Activated CD4-positive, alpha-beta T cell treated with anti-CD3 and anti-CD28 coated beads for 1 hour (primary cell): ENCODE measurements at places on chromosomes 6 and 20.
A peak's percentile ranks its signal among the peaks of the same experiment; 100 is the strongest.

- no peak for DNase-seq
Observed at GRCh38 chr6:148370176-148370575, 27.5 kb downstream of the SASH1 start.

DNA sequence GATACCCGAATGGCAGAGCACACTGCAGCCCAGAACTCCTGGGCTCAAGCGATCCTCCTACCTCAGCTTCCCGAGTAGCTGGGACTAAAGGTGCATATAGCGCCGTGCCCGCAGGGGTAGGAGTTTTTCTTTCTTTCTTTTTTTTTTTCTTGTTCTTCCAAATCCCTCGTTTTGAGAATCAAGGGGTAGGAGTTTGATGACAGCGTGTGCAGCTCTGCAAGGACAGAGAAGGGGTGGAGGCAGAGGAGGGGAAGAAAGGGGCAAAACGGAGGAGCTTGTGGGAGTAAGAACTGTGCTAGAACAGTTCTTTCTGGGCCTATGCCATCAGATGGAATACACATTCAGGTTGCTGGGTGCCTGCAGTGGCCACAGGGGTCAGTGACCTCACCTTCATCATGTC is 15.3 kb downstream of the RRP36 start:
- no peak for DNase-seq

- DNase-seq, result no peak
Observed at GRCh38 chr6:112289038-112289566, 34.7 kb upstream of the LAMA4 start.

- DNase-seq, result no peak
Observed at GRCh38 chr20:4829514-4830215, 108.0 kb downstream of the PRND start.

DNA sequence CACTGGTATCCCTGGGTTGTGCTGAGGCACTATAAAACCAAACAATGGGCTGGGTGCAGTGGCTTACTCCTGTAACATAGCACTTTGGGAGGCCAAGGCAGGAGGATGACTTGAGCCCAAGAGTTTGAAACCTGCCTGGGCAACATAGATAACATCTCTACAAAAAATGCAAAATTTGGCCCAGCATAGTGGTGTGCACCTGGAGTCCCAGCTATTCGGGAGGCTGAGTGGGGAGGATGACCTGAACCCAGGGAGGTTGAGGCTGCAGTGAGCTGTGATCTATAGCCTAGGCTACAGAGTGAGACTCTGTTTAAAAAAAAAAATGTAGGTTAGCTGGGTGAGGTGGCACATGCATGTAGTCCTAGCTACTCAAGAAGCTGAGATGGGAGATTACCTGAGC is 7.7 kb upstream of the SLC4A11 start:
- DNase-seq, result no peak

DNA sequence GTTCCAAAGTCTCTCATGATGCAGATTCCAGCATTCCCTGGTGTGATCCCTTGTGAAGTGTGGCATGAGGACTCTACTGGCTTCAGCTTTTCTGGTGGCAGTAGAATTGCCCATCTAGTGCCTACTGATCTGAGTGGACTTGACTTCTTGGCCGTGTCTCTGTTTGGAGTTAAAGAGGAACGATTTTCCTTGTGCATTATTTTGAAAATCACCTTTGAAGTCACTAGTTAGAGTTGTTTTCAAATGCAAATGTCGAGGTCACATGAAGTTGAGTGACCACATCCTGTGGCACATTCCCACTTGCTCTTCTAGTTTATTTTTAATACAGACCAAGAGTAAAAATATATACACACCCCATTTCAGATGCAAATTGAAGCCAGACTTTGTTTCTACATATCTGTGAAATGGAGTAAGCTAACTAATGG is 270.7 kb upstream of the TAB2 start:
- no peak for DNase-seq

DNA sequence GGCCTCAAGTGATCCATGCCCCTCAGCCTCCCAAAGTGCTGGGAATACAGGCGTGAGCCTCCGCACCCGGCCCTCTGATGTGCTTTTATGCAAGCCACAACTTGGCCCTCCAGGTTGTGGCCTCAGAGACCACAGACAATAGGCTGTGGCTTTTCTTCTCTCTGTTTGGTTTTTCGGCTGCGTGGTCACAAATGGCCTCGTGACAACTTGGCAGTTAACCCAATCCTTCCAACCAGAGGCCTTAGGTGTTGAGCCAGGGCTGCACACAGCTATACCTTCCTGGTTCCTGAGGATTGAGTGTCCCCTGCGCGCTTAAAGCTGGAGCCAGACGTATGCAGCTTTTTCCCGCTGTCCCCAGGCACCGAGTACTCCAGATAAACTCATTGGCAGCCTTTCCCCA is 6.3 kb upstream of the TGM3 start:
- DNase-seq, result no peak

- DNase-seq, result no peak
Observed at GRCh38 chr6:39929039-39929732, 5.1 kb downstream of the MOCS1 start.

DNA sequence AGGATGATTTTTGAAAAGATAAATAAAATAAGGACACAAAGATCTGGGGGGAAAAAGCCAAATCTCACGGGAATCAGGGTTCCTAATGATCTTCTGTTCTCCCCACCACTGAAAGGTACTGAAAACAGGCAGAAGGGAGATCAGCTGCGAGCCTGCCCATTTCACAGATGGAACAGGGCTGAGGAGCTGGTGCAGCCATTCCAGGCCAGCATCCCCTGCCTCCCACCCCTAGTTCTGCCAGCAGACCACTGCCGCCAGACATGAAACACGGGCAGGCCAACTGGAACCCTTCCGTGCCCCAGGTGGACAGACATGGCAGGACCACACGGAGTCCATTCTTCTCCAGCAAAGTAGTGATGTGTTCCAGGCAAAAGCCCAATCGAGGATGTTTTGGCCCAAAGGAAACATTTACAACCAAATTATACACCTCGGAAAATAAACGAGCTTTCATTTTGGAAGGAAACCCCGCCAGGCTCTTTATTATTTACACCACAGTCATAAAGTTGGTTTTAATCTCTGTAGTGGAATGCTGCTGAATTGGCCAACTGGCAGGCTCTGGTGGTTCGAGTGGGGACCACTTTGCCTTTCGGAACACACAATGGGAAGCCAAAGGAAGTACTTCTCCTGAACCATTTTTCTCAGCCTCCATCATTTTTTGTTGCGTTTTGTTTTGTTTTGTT is 28.2 kb downstream of the ISM1 start:
- DNase-seq, result no peak

DNA sequence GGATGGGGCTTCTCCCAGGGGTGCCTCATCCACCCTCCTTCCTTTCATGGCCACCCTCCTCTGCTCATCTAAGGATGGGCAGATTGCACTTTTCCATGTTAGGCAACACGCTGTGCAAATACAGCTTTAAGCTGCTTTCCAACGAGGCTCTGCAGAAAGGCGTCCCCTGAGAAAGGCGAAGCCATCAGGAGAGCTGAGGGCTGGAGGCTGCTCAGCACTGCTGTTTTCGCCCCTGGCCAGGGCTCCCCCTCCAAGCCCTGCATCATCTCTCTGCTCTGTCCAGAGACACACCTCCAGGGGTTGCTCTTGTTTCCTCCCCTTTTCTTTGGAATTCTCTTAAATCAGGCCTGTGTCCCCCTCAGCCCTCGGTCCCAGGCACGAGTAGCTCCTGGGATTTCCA is 526.1 kb downstream of the CDH26 start:
- no peak for DNase-seq

DNA sequence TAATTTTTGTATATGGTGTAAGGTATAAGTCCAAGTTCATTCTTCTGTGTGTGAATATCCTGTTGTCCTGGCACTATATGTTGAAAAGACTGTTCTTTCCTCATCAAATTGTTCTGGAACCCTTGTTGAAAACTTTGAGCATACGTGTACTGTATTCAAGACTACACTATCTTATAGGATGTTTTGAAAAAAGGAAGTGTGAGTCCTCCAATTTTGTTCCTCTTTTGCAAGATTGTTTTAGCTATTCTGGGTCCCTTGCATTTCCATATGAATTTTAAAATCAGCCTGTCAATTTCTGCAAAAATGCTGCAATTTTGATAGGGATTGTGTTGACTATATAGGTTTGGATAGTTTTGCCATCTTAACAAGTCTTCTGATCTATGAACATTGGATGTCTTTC is 195.2 kb downstream of the BACH2 start:
- DNase-seq, result no peak

GRCh38 chr20:34511891-34512265 is 4.3 kb upstream of the DYNLRB1 start:
- DNase-seq, result no peak

DNA sequence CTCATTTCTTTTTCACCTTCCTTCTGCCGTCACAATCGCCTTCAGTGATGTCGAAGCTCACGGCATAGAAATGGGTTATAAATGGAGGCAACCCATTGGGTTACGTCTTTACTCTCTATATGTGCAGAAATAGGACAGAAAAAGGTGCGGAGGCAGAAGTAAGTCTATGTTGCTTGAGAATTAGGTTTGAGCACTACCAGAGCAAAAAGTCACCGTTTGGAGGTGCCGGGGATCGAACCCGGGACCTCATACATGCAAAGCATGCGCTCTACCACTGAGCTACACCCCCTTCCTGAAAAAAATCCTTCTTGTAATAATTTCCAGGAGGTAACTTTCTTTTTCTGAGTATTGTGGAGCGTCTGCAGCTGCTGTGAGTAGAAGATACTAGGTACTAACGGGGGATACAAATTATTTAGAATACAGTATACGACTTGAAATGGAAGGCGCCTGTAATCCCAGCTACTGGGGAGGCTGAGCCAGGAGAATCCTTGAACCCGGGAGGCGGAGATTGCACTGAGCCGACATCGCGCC is 134.2 kb downstream of the TRIM27 start:
- no peak for DNase-seq

GRCh38 chr6:136792410-136793262 is at the start of gene MAP3K5:
Gene MAP3K5, minus strand, starts transcription at chr6:136792477. Its CDS starts 320 bp downstream, at chr6:136792157.
- peak; percentile 92 for DNase-seq

GRCh38 chr6:125951323-125951722 is 5.2 kb upstream of the HINT3 start:
- DNase-seq, result no peak

DNA sequence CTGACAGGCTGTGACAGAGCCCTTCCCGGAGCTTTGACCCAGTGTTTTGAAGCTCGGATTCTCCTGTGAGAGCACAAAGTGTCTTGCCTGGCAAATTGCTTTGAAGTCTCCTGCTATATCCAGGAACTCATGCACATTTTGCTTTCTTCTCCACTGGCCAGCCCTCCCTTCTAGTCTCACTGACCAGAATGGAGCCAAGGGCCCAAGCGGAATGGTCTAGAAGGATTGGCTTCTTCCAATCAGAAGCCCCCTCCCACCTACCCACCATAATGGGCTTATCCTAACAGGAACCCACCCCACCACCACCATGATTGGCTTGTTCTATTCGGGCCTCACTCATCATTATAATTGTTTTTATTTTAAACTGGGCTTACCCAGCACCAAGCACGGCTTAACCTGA is 130.1 kb downstream of the PXDC1 start:
- no peak for DNase-seq

GRCh38 chr6:79717989-79718388 is 86.9 kb downstream of the SH3BGRL2 start:
- no peak for DNase-seq

DNA sequence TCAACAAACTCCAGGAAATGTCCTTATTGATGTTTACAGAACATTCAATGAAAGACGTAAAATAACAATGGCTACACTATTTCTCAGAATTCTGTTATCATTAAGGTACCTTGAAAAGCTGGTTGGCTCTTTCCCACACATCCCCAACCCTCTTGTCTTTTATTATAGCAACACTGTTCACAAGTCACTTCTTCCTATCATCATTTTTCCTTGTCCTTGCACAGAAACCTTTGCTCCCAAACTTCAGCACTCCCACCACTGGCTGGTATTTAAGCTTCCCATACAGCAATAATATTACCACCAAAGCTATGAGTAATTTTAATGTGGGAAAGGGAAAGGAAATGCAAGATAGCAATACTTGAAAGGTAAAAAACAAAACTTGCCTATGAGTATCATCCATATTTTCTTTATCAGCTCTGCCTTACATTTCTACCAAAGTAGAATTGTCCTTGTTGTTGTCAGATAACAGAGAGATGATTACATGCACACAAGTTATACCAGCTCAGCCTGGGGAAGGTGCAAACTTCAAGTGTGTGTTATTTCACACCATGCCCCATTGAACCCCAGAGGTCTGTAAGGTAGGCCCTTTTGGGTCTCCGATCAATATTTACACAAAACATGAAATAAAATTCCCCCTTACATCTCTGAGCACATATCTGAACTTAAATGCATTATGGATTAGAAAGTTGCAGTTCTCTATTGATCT is 32.2 kb downstream of the ARHGAP18 start:
- no peak for DNase-seq

DNA sequence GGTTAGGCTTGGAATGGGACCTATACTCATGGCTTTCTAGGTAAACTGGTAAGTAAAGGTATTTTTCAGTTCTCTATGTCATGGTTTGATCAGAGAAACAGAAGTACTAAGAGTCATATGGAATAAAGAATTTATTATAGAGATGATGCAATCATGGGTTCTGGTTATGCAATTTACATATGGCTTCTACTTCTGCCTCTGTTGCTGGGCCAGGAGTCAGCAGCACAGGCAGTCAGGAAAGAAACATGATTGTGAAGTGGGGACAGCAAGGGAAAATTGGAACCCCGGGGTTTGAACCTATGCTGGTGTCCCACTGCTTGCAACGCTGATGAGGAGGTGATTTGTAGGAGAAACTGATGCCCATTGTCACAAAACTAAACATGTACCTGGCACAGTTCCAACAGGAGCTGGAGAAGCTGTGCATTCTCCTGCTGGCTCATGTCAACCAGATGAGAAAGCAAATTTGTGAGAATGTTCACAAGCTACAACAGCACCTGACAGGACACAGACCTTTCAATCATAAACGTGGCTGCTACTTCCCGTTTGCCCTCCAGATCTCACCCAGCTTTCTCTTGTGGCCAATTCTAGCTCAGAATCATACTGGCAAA is 887.1 kb downstream of the TFAP2A start:
- DNase-seq, result no peak

DNA sequence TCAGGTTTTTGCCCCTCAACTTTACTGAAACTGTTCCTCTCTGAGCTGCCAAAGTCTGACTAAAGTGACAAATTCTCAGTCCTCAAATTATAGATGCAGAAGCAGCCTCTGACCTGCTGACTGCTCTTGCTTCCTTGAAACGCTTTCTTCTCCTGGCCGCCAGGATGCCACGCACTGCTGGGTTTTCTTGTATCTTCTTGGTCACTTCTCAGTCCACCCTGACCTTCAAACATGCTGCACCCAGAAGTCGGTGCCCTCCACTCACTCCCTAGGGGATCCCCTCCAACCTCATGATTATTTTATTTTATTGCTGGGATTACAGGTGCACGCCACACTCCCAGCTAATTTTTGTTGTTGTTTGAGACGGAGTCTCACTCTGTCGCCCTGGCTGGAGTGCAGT is 24.7 kb downstream of the SYNJ2 start:
- DNase-seq, result no peak

DNA sequence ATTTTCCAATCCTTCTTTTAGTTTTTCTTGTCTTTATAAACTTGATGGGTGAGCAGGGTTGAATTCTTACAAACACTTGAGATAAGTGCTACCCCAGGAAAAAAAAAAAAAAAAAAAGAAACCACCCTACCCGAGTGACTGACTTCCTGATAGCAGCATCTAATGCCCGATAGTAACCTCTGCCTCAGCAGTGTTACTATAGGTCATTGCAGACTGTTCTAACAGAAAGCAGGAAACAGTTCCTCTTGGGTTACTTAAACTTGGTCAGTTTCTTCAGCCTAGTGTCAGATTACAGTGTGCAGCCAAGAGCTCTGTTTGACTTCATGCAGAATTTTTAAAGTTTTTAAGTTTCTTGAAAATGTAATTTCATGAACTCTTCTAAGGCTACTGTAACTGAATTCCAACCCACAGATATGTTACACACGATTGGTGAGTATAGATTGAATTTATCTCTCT is 2.1 kb downstream of the MYLIP start:
- no peak for DNase-seq
